Sigmoid colon (tissue), 7 donors: ENCODE measurements at places on chromosomes 12 and 14. TPM values are rescaled to one million over a fixed set of nuclear protein-coding genes. Genes with fewer than 3 reads are reported as not detected.

The LGR5 gene
- not detected for total RNA-seq

The NELL2 gene
- 3.1 TPM for total RNA-seq

GRCh38 chr12:8823565-8824300 lies 1.3 kb downstream of the A2ML1 start:
- H3K4me1 ChIP-seq: peaks cover 12% of the 10 kb centered on the region
- no peak overlapping the region for H3K4me3 ChIP-seq
- H3K36me3 ChIP-seq: no peaks in the 10 kb centered on the region
- DNase-seq: no peak
- H3K27me3 ChIP-seq: no peaks in the 10 kb centered on the region

GRCh38 chr14:51534610-51535011 lies 117.1 kb upstream of the FRMD6 start:
- no peak overlapping the region for H3K4me3 ChIP-seq
- no peak for DNase-seq
- no peak overlapping the region for H3K27ac ChIP-seq
- H3K4me1 ChIP-seq: peaks cover 3% of the 10 kb centered on the region
- no peaks in the 10 kb centered on the region for H3K36me3 ChIP-seq

DNA sequence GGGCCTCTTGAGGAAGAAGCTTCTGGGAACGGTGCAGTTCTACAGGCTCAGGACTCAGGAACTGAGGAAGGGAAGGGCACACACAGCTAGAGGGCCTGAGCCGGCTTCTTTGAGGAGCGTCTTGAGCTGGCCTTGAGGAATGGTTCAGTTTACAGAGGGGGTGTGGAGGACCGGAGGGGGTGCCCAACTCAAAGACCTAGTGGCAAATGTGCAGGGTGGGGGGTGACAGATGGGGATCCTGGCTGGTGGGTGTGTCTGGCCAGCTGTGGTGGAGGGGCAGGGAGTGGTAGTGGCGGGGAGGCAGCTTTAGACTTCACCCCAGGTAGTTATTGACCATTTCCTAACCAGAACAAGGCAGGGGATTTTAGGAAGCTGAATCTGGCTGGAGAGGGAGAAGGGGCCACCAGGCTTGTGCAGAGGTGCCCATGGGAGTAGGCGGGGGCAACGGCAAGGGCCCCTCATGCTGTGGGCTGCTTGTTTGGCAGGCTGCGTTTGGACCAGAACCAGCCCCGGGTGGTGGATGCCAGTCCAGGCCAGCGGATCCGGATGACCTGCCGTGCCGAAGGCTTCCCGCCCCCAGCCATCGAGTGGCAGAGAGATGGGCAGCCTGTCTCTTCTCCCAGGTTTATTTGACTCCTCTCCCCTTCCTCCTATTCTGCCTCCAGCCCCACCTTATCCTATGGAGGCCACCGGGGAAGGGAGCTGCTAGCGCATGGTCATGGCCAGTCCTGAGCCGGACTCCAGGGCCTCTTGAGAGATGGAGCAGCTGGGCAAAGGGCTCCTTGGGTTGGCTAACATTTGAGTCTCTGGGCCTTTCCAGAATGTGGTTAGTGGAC lies 27.8 kb downstream of the PAPLN start:
- H3K4me1 ChIP-seq: no peaks in the 10 kb centered on the region
- no peaks in the 10 kb centered on the region for H3K27me3 ChIP-seq
- H3K27ac ChIP-seq: no peak overlapping the region
- H3K4me3 ChIP-seq: no peak overlapping the region
- no peak for DNase-seq

DNA sequence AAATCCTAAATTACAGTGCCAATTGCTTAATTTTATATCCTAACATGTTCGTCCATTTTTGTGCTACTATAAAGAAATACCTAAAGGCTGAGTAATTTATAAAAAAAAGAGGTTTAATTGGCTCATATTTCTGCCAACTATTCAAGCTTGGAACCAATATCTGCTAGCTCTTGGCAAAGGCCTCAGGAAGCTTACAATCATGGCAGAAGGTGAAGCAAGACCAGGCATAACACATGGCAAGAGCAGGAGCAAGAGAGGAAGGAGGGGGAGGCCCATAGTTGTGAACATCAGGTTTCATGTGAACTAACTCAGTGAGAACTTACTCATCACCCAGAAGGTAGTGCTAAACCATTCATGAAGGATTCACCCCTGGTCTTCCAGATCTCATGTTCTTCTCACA lies 494.3 kb downstream of the CCER1 start:
- DNase-seq: no peak
- H3K4me3 ChIP-seq: no peak overlapping the region
- H3K27me3 ChIP-seq: no peaks in the 10 kb centered on the region

DNA sequence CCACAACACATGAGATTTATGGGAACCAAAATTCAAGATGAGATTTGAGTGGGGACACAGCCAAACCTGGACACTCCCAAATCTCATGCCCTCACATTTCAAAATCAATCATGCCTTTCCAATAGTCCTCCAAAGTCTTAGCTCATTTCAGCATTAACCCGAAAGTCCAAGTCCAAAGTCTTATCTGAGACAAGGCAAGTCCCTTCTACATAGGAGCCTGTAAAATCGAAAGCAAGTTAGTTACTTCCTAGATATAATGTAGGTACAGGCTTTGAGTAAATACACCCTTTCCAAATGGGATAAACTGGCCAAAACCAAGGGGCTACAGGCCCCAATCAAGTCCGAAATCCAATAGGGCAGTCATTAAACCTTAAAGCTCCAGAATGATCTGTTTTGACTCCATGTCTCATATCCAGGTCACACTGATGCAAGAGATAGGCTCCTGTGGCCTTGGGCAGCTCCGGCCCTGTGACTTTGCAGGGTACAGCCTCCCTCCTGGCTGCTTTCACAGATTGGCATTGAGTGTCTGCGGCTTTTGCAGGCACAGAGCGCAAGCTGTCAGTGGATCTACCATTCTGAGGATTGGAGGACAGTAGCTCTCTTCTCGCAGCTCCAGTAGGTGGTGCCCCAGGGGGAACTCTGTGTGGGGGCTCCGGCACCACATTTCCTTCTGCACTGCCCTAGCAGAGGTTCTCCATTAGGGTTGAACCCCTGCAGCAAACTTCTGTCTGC lies 60.1 kb downstream of the LRIG3 start:
- no peaks in the 10 kb centered on the region for H3K36me3 ChIP-seq
- H3K27ac ChIP-seq: no peak overlapping the region
- no peak for DNase-seq
- no peaks in the 10 kb centered on the region for H3K4me1 ChIP-seq
- H3K27me3 ChIP-seq: no peaks in the 10 kb centered on the region
- no peak overlapping the region for H3K4me3 ChIP-seq

DNA sequence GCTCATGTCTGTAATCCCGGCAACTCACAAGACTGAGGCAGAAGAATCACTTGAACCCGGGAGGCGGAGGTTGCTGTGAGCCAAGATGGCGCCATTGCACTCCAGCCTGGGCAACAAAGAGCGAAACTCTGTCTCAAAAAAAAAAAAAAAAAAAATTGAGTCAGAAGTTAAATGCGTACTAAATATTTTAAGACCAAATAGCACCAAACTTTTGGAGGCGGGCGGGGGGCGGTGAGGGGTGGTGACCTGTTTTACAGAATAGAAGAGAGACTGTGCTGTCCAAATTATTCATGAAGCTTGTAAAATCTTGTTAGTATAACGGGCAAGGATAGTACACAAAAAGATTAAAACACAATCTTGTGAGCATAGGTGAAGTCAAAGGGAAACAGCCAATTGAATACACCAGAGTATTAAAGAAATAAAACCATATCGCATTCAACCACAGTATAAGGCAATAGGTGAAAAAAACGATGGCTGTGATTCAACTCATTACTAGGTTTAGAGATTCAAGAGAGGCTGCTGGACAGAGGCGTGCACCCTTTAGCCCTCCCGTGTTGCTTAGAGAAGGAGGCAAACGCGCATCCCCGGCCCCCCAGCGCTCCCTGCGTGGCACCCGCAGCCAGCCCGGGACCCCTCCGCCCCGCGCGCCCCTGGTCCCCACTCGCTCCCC lies 571 bp downstream of the ZNF891 start:
- peak overlapping the region; percentile 80 for H3K4me3 ChIP-seq
- no peak for DNase-seq
- H3K27me3 ChIP-seq: no peaks in the 10 kb centered on the region
- H3K27ac ChIP-seq: peak overlapping the region; percentile 96
- peaks cover 11% of the 10 kb centered on the region for H3K4me1 ChIP-seq
